ENCODE measurements at places on chromosomes 6 and 20.

GRCh38 chr20:37638527-37638926 lies 55.3 kb upstream of the CTNNBL1 start:
- no peak overlapping the region for H3K4me3 ChIP-seq
- no peak for DNase-seq
- H3K4me1 ChIP-seq, result no peaks in the 10 kb centered on the region
- H3K27me3 ChIP-seq, result peaks cover 34% of the 10 kb centered on the region
- peaks cover 5% of the 10 kb centered on the region for H3K36me3 ChIP-seq

- H3K27ac ChIP-seq, result peak overlapping the region; percentile 89
- H3K27me3 ChIP-seq, result peaks cover 1% of the 10 kb centered on the region
- peak overlapping the region; percentile 14 for H3K4me3 ChIP-seq
- peaks cover 17% of the 10 kb centered on the region for H3K36me3 ChIP-seq
Measured at GRCh38 chr6:72811971-72812421, 190.1 kb downstream of the KCNQ5 start.

DNA sequence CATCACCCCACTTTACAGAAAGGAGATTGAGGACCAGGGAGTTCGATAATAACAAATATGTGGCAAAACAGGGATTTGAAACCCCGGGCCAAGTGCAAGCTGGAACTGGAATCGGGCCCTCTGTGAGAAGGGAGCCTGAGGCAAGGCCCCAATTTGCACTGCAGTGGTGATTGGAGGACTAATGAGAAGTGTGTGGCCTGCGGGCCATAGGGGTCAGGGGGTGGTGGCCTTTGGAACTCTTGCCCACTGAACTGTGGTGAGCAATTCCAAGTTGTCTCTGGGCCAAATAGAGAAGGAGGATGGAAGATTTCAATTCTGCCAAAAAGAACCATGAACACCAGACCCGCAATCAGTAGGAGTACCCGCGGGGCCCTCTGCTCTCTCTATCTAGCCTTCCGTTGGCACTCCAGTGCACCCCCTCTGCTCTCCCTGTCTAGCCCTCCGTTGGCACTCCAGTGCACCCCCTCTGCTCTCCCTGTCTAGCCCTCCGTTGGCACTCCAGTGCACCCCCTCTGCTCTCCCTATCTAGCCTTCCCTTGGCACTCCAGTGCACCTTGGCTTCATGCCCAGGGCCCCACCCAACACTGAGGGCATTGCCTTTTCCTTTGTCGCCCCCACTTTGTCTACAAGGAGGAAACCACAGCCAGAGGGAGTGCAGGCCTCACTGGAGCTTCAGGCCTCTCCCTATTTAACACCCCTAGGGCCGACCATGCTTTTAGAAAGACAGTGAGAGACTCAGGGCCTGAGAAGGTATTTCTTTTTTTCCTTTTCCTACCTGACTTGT lies 6.0 kb upstream of the PTPRA start:
- no peaks in the 10 kb centered on the region for H3K36me3 ChIP-seq
- H3K4me1 ChIP-seq, result peaks cover 38% of the 10 kb centered on the region
- no peak for DNase-seq
- no peak overlapping the region for H3K27ac ChIP-seq

DNA sequence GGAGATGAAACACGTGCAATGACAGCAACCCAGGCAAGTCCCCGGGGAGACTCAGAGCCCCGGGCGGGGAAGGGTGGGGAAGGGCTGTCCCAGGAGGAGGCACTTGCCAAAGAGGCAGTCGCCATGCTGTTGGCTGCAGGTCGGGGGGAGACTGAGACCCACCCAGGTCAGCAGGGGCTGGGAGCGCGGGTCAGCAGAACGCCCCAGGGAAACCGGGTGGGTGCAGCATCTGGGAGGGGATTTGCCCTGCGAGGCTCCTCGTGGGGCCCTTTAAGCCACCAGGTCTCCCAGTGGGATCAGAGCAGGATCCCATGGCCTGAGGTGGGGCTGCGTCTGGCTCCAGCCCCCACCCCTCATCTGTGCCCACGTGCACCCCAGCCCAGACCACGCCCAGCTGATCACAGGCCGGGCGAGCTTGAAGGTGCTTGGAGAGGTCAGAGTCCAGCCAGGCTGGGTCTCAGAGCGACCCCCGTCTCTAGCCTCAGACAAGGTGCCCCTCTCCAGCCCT lies 65.5 kb downstream of the YTHDF1 start:
- peaks cover 22% of the 10 kb centered on the region for H3K27me3 ChIP-seq
- no peak for DNase-seq
- no peak overlapping the region for H3K4me3 ChIP-seq
- H3K27ac ChIP-seq, result no peak overlapping the region
- H3K36me3 ChIP-seq, result peaks cover 19% of the 10 kb centered on the region
- H3K4me1 ChIP-seq, result peaks cover 5% of the 10 kb centered on the region

DNA sequence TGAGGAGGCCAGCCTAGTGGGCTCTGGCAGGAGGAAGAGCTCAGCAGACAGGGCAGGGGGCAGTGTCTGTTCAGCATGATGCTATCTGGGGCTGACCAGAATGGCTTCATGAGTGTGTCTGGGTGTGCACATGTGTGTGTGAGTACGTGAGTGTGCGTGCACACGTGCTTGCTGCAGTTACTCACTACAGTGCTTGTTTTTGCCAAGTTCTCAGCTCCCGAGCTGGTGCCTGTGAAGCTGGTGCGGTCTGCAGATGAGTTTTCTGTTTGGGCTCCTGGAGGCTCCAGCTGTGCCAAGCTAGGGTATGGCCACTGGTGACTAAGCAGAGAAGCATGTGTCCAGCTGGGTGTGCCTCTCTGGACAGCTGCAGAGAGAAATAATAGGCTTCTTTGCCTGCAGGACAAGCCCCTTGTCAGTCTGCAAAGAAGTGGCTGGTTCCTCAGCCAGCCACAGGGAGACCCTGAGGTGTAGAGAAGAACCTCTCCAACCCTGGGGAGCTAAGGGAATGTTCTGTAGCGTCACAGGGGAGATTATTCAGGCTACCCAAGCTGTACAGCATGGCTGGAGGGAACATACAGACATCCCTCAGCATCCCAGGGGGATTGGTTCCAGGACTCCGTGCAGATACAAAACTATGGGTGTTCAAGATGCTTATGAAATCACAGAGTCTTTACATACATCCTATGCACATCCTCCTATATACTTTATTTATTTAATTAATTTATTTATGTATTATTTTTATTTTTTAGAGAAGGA lies 40.2 kb upstream of the FAM50B start:
- peak; percentile 88 for DNase-seq
- peaks cover 2% of the 10 kb centered on the region for H3K27me3 ChIP-seq
- H3K4me3 ChIP-seq, result peak overlapping the region; percentile 60

GRCh38 chr6:137877113-137877512 lies 10.1 kb downstream of the TNFAIP3 start:
- H3K27ac ChIP-seq, result no peak overlapping the region
- no peaks in the 10 kb centered on the region for H3K27me3 ChIP-seq
- no peak for DNase-seq
- peaks cover 34% of the 10 kb centered on the region for H3K4me1 ChIP-seq
- H3K36me3 ChIP-seq, result peaks cover 26% of the 10 kb centered on the region

GRCh38 chr6:39965751-39966150 lies 31.5 kb upstream of the MOCS1 start:
- H3K27ac ChIP-seq, result no peak overlapping the region
- H3K36me3 ChIP-seq, result no peaks in the 10 kb centered on the region
- H3K27me3 ChIP-seq, result no peaks in the 10 kb centered on the region
- 0 out of 2 replicates have a peak, but pooled peaks cover 6% of the 10 kb centered on the region for H3K4me1 ChIP-seq
- H3K4me3 ChIP-seq, result no peak overlapping the region

DNA sequence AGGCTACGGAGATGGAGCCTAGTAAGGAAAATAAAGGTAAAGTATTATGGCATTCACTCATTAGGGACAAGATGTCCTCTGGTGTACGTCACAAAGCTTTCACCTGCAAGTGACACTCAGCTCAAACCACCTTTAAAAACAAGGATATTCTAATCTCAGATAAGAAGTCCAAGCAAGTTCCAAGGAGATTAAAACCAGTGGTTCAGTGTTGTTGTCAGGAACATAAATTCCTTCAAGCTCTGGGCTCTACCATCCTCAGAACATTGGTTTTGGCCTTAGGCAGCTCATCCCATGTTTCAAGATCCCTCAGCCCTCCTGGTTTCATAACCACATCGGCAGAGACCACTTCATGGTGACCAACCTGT lies 116.5 kb downstream of the LY86 start:
- no peak overlapping the region for H3K27ac ChIP-seq
- no peak for DNase-seq
- peaks cover 7% of the 10 kb centered on the region for H3K4me1 ChIP-seq
- H3K27me3 ChIP-seq, result peaks cover 16% of the 10 kb centered on the region

DNA sequence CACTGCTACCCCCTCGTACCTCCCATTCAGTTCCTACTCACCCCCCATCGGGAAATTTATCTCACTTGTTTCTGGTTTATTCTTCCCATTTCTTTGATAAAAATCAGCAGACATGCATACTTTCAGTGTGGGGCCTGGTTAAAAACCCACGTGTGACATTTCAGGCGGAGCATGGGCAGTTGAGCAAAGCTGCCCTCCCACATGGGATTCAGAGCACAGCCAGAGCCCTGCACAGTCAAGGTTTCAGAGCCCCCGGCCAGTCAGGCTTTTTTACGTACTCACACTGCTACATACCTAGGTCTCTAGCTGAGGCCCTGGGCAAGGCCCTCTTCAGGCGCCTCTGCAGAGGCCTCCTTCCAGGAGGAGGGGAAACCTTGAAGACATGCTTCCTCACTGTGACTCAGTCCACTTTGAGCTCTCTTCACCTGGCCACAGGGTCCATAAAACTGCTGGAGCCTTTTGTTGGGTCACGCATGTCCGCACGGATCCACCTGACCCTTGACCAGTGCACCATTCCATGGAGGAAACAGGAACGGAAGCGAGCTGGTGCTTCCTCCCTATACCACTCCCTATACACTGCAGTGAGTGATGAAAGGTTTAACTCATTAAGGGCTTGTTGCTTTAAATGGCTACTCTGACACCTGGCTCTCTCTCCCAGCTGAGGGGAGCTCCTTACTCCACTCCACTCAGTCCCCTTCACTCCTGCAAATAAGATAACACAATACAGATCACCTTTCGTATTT lies 713.3 kb downstream of the PRKN start:
- H3K27me3 ChIP-seq, result no peaks in the 10 kb centered on the region
- DNase-seq, result no peak
- H3K36me3 ChIP-seq, result 0 out of 2 replicates have a peak, but pooled peaks cover 4% of the 10 kb centered on the region
- no peak overlapping the region for H3K4me3 ChIP-seq
- no peaks in the 10 kb centered on the region for H3K4me1 ChIP-seq

DNA sequence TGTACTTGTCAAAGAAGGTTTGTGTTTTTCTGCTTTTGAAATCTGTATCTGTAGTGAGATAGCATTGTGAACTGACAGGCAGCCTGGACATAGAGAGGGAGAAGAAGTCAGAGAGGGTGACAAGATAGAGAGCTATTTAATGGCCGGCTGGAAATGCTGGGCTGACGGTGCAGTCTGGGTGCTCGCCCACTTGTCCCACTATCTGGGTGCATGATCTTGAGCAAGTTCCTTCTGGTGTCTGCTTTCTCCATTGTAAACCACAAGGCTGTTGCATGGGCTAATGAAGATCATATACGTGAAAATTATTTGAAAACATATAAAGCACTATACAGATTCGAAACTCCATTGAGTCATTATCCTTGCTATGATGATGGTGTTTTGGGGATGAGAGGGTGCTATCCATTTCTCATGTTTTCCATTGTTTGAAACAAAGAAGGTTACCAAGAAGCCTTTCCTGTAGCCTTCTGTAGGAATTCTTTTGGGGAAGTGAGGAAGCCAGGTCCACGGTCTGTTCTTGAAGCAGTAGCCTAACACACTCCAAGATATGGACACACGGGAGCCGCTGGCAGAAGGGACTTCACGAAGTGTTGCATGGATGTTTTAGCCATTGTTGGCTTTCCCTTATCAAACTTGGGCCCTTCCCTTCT lies 18.4 kb downstream of the CD83 start:
- DNase-seq, result no peak
- peaks cover 6% of the 10 kb centered on the region for H3K27me3 ChIP-seq
- no peak overlapping the region for H3K4me3 ChIP-seq
- H3K27ac ChIP-seq, result no peak overlapping the region
- no peaks in the 10 kb centered on the region for H3K4me1 ChIP-seq
- no peaks in the 10 kb centered on the region for H3K36me3 ChIP-seq

DNA sequence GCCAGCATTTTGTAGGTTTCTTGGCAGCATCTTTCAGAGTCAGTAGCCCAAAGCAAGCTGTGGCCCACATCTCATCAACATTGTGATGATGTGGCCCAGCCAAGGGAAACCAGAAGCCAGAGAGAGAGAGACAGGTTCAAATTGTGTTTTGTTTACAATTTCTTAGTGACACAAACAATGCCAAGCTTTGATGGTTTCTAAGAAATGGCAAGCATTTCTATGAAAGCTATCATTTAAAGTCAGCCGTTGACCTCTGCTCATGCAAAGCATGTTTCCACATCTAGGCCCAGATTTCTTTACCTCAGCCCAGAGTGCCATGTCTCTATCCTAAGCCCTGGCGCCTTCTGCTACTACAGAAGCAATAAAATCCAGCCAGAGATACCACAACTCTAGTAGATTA lies 32.9 kb downstream of the GCM1 start:
- no peaks in the 10 kb centered on the region for H3K36me3 ChIP-seq
- peaks cover 21% of the 10 kb centered on the region for H3K4me1 ChIP-seq
- H3K27ac ChIP-seq, result no peak overlapping the region
- DNase-seq, result no peak

GRCh38 chr6:133034509-133035206 lies 206.5 kb upstream of the EYA4 start:
- no peak overlapping the region for H3K27ac ChIP-seq
- no peaks in the 10 kb centered on the region for H3K4me1 ChIP-seq
- no peak for DNase-seq
- H3K4me3 ChIP-seq, result no peak overlapping the region
- H3K27me3 ChIP-seq, result no peaks in the 10 kb centered on the region
- H3K36me3 ChIP-seq, result no peaks in the 10 kb centered on the region

GRCh38 chr6:73285674-73286283 lies 22.8 kb upstream of the KHDC1 start:
- peaks cover 21% of the 10 kb centered on the region for H3K4me1 ChIP-seq
- H3K27ac ChIP-seq, result no peak overlapping the region
- no peak overlapping the region for H3K4me3 ChIP-seq

- H3K36me3 ChIP-seq, result peaks cover 8% of the 10 kb centered on the region
- H3K27ac ChIP-seq, result peak overlapping the region; percentile 94
- H3K4me1 ChIP-seq, result peaks cover 30% of the 10 kb centered on the region
- no peaks in the 10 kb centered on the region for H3K27me3 ChIP-seq
Measured at GRCh38 chr6:87473419-87473903, 687 bp downstream of the SLC35A1 start.

- peaks cover 17% of the 10 kb centered on the region for H3K4me1 ChIP-seq
- no peak overlapping the region for H3K4me3 ChIP-seq
- peak; percentile 60 for DNase-seq
- no peak overlapping the region for H3K27ac ChIP-seq
- no peaks in the 10 kb centered on the region for H3K36me3 ChIP-seq
- H3K27me3 ChIP-seq, result peaks cover 5% of the 10 kb centered on the region
Measured at GRCh38 chr6:41976794-41977484, 35.3 kb upstream of the CCND3 start.

- H3K27ac ChIP-seq, result peak overlapping the region; percentile 43
- H3K36me3 ChIP-seq, result peaks cover 41% of the 10 kb centered on the region
- H3K27me3 ChIP-seq, result no peaks in the 10 kb centered on the region
- peaks cover 68% of the 10 kb centered on the region for H3K4me1 ChIP-seq
Measured at GRCh38 chr6:83193747-83194566, 800 bp downstream of the RWDD2A start.

GRCh38 chr6:31737991-31738979 lies 1.5 kb upstream of the MSH5 start:
- DNase-seq, result peak; percentile 78
- peaks cover 58% of the 10 kb centered on the region for H3K4me1 ChIP-seq
- H3K27me3 ChIP-seq, result no peaks in the 10 kb centered on the region
- H3K36me3 ChIP-seq, result peaks cover 36% of the 10 kb centered on the region

GRCh38 chr20:32796981-32797451 lies 22.7 kb upstream of the MAPRE1 start:
- no peak overlapping the region for H3K27ac ChIP-seq
- no peak overlapping the region for H3K4me3 ChIP-seq
- DNase-seq, result no peak
- H3K4me1 ChIP-seq, result no peaks in the 10 kb centered on the region
- no peaks in the 10 kb centered on the region for H3K36me3 ChIP-seq
- H3K27me3 ChIP-seq, result no peaks in the 10 kb centered on the region
